ENCODE measurements at places on chromosomes 3 and 15.

- no peak for DNase-seq
Measured at GRCh38 chr3:128987302-128988100, 6.4 kb downstream of the CFAP92 start.

DNA sequence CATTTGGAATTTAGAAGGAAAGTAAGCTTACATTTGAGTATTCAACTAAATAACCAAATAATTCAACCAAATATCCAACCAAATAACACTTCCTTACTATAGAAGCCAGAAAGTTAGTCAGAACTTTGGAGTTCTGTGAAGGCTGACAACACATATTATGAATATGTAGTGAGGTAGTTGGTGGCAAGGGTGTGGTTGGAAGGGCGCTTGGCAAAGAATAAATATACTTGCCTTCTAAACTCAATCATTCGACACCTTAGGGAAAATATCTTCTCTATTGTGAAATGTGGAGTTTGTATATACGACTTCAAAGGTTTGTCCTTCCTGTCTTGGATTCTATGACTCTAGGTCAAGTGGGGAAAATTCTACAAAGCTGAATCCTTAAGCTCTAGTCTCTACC is 111.7 kb upstream of the OSTN start:
- no peak for DNase-seq

DNA sequence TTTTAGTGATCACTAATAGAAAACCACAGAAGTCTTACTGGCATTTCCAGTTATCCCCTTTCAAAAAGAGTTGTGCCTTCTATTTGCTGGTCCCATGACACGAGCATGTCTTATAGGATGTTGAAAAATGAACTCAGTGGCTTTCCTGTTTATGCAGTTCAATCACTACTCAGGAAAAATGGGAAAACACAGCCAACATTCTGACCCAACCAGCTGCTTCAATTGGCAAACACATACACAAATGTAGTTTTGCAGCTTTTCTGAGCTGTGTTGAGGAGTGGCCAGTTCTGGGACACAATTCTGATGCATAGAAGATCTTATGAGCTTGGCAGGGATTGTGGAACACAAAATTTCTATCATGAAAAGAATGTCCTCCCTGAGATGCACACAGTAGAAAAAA is 40.3 kb downstream of the FSTL1 start:
- DNase-seq, result no peak

- DNase-seq, result peak; percentile 77
Measured at GRCh38 chr3:58111513-58112184, 99.1 kb downstream of the DNASE1L3 start.

- peak; percentile 71 for DNase-seq
Measured at GRCh38 chr3:186849374-186849975, 7.0 kb downstream of the ADIPOQ start.

DNA sequence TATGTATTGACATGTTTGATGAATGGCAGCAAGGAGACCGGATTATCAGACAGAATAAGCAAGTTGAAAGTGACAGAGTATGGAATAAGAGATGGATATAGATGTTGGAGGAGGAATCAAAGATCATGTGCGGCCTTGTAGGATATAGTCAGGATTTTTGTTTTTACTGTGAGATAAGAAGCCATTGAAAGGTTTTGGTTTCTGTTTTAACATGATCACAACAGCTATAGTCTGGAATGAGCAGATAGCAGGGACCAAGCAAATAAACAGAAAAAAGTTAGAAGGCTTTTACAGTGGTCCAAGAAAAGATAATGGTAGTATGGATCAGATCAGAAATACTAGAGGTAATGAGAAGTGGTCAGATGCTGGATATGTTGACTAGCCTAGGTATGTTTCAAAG is 52.6 kb downstream of the SLC12A6 start:
- no peak for DNase-seq

GRCh38 chr15:70415398-70415797 is 317.7 kb upstream of the TLE3 start:
- no peak for DNase-seq

DNA sequence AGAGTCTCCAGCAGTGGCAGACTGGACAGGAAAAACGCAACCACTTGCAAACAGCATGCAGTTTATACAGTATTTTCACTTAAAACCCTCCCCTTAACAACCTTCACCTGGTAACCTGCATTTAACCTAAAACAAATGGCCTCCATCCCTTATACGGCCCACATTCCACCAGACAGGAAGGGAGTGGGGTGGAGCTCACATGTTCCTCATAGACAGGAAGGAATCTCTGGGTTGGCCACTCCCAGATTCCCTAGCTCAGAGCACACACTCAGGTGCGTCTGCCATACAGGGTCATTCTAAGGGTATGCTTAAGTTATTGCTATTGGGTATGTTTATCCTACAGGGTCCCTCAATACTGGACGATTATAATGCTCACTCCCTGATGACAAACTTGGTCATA is 16.8 kb upstream of the ABHD2 start:
- DNase-seq, result no peak

- DNase-seq, result no peak
Measured at GRCh38 chr15:70863450-70864218, 9.7 kb upstream of the LARP6 start.

DNA sequence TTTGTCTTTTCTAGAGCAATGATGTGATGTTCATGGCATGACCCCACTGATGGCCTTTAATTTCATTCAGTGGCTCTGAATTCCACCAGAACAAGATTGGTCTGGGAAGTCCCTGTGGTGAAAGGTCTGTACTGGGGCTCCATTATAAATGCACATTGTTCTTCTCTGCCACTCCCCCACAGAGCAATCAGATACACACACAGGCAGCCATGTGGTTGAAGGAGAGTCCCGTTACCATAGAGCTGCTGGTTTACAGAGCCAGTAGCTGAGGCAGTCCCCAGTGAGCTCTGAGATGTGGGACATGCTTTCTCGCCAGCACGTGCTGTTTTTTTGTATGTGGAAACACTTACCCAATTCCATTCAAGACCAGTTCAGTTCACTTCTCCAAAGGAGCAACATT is 172.7 kb upstream of the TRIM42 start:
- peak; percentile 44 for DNase-seq

DNA sequence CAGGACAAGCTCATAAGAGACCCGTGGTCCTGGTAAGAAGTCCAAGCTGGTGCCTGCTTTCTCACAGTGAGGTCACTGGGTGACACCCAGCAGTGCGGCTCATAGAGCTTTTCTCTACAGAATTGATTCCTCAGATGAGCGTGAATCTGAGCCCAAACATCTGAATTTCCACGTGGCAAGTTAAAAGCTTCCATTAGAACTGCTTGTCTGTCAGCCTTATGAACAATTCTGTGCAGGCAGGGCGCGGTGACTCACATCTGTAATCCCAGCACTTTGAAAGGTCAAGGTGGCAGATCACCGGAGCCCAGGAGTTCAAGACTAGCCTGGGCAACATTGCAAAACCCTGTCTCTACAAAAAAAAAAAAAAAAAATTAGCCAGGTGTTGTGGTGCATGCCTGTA is 113.1 kb upstream of the ABHD17C start:
- no peak for DNase-seq
